Karpas-422 (cell line): ENCODE measurements at places on chromosomes 3 and 15.

GRCh38 chr3:46849045-46849631 lies 14.1 kb downstream of the MYL3 start:
- no peak for DNase-seq

GRCh38 chr3:64508140-64508539 lies 179.7 kb downstream of the ADAMTS9 start:
- DNase-seq, result no peak

DNA sequence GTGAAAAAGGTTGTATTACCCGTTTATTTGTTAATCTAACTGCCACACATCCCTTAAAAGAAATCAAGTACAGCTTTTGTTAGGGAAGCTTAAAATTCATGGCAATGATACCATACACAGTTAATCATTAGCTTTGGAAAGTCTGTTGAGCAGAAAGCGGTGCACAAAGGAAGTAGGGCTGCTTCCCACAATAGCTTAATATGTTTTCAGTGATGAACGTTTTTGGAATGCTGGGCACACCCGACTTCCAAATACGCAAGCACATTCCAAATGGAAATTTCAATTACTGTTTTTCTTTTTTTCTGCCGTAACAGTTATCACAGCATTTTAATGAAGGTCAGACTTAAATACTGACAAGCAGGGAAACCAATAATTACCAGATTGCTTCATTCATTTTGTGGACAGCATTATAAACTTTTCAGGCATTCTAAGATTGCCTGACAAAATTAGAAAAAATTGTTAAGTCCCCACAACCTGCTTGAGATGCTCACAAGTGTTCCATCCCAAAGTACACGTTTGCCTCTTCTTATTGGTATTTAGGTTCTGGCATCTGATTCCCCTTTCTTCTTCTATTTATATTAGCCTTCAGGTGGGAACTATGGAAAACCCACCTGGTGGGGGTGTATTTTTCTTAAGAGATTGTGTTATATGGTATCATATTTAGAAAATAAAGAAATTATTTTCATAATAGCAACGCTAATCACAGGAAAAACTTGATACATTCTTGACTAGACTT lies 1.1 kb upstream of the ECT2 start:
- DNase-seq, result no peak

GRCh38 chr15:23403550-23403949 lies 43.5 kb downstream of the GOLGA6L2 start:
- DNase-seq, result no peak

DNA sequence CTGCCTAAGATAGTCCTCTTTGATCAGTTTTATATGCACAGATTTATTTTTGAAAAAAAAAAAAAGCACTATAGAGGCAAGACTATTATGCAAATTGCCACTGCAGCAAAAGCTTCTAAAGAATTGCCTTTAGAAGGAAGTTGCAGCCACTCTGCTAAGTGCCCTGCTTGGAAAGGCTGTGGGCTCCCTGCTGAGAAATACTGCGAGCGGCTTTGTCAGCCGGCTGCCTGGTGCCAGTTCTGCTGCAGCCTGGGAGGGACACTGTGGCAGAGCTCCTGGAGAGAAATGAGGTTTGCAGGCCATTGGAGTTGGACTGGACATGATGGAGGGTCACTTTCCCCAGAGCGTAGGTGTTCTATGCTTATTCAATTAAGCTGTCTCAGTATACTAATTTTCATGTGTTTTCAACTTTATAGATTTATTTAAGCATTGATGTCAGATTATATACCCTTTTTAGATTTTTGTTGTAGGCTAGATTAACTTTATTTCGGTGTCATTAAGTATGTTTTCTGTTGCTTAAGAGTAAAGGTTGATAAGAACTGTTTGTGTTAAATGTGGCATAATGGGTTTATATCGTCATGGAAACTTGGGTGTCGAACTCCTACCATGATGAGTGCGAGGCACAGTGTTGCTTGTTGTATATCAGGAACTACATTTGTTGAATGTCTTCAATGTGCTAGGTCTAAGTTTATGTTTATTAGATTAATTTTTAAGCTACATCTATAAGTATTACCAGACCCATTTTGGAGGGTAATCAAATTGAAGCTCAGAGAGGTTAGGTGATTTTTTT lies 6.6 kb downstream of the MAP2K5 start:
- DNase-seq, result peak; percentile 92

DNA sequence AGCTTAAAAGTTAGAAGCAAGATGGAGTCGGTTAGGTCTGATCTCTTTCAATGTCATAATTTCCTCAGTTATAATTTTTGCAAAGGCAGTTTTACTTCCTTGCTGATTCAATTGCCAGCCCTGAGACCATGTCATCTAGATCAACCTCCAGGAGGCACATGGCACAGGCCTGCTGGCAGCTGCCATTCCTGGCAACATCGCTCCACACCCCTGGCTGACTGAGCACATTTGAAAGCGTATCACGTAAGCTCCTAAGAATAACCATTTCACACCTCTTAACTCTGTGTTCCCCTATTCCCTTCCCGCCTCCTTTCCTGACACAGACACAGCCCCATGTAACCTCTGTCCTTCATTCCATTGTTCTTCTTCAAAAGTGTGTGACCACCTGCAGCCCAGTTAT lies 313.9 kb upstream of the CTNNB1 start:
- no peak for DNase-seq

- no peak for DNase-seq
Observed at GRCh38 chr3:25339225-25339624, 88.8 kb upstream of the RARB start.
